ENCODE measurements at places on chromosomes 6 and 20.

DNA sequence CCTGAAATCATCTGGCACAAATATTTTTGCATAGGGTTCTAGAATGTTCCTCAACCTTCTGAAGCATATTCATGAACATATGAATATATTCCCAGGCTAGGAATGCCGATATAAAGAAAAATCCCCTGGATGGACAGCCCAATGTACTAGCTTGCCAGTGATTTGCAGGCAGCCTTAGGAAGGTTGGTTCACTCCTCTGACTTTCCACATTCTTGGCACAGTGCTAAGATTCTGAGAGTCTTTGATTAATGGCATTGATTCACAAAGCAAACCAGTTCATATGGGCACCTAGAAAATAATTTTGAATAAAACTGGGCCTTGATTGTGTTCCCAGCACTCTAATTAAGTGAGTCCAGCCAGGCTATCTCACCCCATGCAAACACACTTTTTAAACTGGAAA lies 56.9 kb upstream of the ENPP4 start:
- DNase-seq = no peak

DNA sequence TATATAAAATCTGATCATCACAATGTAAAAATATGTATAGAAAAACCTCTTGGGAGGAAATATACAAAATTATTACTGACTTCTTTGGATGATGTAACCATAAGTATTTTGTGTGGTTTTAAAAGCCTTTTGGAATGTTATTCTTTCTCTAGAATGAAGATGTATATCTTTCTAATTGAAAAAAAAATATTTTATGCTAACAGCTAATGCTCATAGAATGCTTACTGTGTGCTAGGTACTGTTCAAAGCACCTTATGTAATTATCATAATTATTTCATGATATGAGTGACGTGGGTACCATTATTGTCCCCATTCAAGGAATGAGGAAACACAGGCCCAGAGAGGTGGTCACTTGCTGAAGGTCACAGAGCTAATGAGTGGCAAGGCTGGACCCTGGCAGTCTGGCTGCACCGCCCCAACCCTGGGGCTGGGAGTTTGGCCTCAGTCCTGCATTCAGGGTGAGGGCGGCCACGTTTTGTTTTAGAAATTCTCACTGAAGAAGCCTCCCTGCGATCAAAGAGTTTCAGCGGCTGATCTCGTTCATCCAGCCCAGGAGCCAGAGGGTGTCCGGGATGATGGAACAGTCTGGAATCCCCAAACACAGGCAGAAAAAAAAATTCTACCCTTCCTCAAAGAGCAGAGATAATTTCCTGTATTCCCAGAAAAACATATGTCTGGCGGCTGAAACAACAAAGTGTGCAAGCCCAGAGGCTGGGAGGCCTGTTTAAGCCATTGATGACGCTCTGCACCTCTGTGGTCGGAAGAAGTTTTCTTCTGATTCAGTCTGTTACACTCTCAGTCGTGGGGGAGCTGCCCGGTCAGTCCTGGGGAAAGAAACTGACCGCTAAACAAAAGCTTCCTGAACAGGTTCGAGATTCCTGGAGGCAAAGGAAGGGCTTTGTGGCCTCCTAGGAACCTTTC lies 37.3 kb downstream of the TFEB start:
- peak; percentile 95 for DNase-seq

DNA sequence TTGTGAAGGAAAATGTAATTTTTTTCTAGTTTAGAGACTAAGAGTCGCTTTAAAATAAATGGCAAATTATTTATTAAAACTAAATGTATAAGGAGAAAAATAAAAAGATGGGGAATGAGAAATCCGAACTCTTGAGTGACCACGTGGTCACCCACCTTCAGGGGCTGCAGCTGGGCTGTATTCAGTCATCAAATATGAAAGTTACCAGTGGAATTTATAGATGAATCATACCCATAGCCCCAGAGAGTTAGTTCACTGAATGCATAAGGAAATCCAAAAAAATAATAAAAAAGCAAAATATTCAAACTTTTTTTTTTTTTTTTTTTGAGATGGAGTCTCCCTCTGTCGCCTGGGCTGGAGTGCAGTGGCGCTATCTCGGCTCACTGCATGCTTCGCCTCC lies 947.7 kb upstream of the ADGRB3 start:
- DNase-seq = no peak

- DNase-seq = no peak
Measured at GRCh38 chr6:36781669-36782068, 57.6 kb downstream of the CPNE5 start.

DNA sequence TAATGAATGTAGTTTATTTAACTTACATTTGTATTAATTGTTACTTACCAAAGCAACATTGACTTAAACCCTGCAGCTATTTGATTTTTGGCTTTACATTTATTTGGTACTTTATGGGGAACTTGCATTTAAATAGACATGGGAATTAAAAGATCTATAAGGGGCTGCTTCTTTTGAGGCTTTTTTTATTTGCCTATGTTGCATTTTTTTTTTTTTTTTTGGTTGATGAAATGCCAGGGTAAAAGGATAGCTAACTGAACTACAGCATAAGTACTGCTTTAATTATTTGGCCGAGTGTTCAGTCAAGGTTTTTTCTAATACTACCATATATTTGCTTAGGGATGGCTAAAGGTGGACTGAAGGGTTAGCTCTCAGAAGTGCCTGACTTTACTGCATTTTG lies 62.5 kb upstream of the CDH4 start:
- no peak for DNase-seq

- DNase-seq = no peak
Measured at GRCh38 chr6:118012944-118013343, 105.9 kb downstream of the SLC35F1 start.

- DNase-seq = no peak
Measured at GRCh38 chr6:150325066-150325772, 43.6 kb upstream of the IYD start.

DNA sequence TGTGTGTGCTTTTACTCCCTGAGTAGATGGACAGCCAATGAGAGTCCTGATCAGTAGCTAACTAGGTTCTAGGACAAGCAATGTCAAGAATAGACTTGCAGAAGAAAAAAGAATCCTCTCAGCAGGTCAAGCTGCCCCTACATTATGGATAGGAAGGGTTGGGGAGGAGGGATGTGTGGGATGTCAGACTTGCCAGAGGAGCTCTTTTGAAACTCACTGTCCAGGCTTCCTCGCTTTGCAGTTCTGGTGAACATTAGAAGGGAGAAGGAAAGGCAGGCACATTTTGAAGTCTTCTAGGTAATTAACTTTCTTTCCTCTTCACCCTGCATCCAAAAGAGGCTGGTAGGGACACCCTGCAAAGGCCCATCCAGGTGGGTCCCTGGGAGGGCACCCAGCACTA lies 48.7 kb downstream of the SYNE1 start:
- no peak for DNase-seq
